ENCODE measurements at places on chromosomes 16 and 17. TPM values are rescaled to one million over a fixed set of nuclear protein-coding genes. Genes with fewer than 3 reads are reported as not detected.

GRCh38 chr16:66309-67182 is 5.9 kb downstream of the RHBDF1 start:
- no peaks in the 10 kb centered on the region for H3K36me3 ChIP-seq
- no peaks in the 10 kb centered on the region for H3K4me1 ChIP-seq
- DNase-seq, result no peak
- no peak overlapping the region for H3K27ac ChIP-seq

DNA sequence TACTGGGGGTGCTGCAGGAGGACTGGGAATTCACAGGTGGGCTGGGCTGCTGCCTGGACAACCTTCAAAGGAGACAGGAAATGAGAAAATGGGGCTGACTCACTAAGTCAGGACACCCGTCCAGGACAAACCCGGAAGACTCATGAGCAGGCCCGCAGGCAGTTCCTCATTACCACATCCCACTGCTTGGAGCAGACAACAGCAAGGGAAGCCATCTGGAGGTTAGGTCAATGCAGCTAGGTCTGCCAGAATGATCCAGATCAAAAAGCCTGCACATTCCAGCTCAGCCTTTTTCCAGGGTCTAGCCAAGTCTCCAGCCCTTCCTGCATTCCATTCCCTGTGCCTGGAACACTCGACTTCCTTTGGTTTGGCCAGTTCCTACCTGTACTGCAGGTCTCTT is 536.5 kb upstream of the CDH11 start:
- no peak overlapping the region for H3K27ac ChIP-seq
- DNase-seq, result no peak
- peaks cover 3% of the 10 kb centered on the region for H3K27me3 ChIP-seq
- no peak overlapping the region for H3K4me3 ChIP-seq
- no peaks in the 10 kb centered on the region for H3K36me3 ChIP-seq

GRCh38 chr17:39576187-39576586 is 31.5 kb downstream of the NEUROD2 start:
- peaks cover 8% of the 10 kb centered on the region for H3K36me3 ChIP-seq
- peaks cover 4% of the 10 kb centered on the region for H3K27me3 ChIP-seq
- H3K27ac ChIP-seq, result no peak overlapping the region
- peak; percentile 18 for DNase-seq
- H3K4me3 ChIP-seq, result no peak overlapping the region

GRCh38 chr16:22264786-22265185 is 32.4 kb upstream of the POLR3E start:
- no peak overlapping the region for H3K4me3 ChIP-seq
- peaks cover 37% of the 10 kb centered on the region for H3K36me3 ChIP-seq
- H3K27me3 ChIP-seq, result no peaks in the 10 kb centered on the region
- H3K27ac ChIP-seq, result no peak overlapping the region
- DNase-seq, result no peak

DNA sequence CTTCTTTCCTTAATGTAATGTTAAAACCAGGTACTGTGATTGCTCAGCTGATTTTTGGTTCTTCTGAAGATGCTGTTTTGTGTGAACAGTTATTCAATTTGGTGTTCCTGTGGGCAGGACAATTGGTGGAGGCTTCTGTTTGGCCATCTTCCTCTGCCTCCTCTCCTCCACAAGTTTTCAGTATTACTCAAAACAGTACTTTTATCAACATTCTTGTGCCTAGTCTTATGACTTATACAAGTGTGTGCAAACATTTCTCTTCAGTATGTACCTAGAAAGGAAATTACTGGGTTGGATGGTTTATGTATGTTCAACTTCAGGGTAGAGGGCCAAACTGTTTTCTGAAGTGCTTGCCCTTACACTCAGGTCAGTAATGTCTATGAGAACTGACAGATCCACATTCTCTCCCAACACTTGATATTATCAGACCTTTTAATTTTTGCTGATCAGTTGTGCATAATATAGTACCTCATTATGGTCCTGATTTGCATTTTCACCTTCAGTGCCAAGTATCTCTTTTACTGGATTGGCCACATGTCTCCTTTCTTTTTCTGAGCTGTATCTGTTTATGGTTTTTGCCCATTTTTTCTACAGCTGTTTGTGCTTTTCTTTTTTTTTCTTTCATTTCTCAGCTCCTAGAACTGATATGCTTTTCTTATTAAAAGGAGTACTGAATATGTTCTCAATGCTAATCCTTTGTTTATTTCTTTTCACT is 50.9 kb downstream of the ERCC4 start:
- no peak overlapping the region for H3K4me3 ChIP-seq
- DNase-seq, result no peak
- H3K36me3 ChIP-seq, result no peaks in the 10 kb centered on the region
- H3K27ac ChIP-seq, result no peak overlapping the region
- H3K27me3 ChIP-seq, result peaks cover 17% of the 10 kb centered on the region
- peaks cover 2% of the 10 kb centered on the region for H3K4me1 ChIP-seq

DNA sequence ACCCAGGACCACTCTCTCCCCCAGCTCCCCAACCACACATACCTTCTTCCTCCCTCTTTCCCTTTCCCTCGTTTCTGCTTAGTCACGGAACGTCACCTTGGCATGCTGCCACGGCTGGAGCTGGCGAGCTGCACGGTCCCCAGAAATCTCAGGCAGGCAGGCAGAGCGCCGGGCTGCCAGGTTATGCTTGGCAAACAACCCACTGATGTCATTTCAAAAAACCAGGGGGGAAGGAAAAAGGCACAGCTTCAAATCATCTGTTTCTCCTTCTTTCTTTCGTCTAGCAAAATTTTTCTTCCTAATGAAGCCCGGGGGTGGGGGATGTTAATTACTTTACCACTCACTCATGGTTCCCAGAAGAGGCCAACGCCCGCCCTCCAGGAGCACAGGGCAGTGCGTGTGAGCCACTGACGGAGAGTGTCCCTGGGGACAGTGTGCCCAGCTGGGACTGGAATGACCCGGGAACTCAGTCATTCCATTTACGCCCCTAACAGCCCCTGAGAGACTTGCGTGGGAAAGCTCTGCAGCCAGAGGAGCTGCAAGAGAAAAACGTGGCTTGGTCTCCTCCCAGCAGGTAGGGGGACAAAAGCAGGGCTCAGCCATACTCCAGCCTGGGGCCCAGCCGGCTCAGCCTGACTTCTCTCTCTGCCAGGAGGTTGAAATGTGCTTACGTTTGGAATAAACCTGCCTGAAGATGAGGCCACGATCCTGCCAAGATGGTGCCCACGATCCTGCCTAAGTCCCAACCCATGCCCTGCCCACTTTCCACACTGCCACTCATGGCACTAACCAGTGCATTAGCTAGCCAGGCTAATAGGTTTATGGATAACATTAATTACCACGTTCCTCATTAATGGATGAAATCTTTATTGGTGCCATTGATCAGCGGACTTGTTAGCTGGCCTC is 198.9 kb downstream of the ZFHX3 start:
- H3K27ac ChIP-seq, result no peak overlapping the region
- no peaks in the 10 kb centered on the region for H3K27me3 ChIP-seq
- no peak for DNase-seq
- H3K4me1 ChIP-seq, result peaks cover 6% of the 10 kb centered on the region
- H3K36me3 ChIP-seq, result no peaks in the 10 kb centered on the region

DNA sequence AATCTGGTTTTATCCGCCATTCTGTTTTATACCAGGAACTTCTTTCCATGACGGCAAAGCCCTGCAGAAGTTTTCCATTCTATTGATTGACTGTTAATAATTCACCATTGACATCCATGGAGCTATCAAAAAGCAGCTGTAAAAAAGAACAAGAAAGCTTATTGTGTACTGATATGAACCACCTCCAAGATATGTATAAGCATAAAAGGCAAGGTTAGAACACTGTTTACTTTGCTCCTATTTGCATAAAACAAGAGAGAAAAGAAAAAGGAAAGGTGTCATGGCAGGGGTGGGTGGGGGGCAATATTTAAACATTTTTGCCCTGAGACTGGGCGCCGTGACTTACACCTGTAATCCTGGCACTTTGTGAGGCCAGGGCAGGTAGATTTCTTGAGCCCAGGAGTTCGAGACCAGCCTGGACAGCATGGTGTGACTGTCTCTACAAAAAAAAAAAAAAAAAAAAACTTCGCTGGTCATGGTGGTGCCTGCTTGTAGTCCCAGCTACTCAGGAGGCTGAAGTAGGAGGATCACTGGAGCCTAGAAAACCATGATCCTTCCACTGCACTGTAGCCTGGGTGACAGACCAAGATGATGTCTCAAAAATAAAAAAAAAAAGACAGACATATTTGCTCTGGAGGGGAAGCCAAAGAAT is 52.5 kb downstream of the TMEM114 start:
- no peaks in the 10 kb centered on the region for H3K36me3 ChIP-seq
- peaks cover 15% of the 10 kb centered on the region for H3K27me3 ChIP-seq
- H3K4me3 ChIP-seq, result no peak overlapping the region
- no peak for DNase-seq
- H3K27ac ChIP-seq, result no peak overlapping the region
- no peaks in the 10 kb centered on the region for H3K4me1 ChIP-seq

DNA sequence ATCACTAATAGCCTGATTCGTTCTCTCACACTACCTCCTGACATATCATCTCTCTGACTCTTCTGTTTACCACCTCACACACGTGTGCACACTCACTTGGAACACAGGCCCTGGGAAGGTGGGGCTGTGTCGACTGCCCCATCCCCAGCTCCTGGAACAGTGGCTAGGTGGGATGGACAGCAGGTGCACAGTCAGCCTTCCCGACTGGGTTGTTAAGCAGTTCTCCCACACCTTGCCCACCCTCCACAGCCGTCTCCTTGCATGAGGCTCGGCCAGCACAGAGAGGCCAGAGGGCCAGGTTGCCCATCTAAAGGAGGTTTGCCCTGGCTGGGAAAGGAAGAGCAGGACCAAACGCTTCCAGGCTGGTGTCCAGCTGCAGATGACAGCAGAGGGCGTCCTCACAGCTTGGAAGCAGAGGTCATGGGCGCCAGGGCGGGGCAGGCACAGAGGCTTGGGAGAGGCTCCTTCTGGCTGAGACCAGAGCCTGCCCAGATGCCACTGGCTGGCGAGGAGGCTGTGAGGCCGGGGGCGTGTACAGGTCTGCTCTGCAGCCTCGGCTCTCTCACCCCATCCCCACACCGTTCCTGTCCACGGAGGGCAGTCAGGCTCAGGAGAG is 92.8 kb downstream of the AMFR start:
- peak; percentile 49 for DNase-seq
- H3K4me1 ChIP-seq, result no peaks in the 10 kb centered on the region
- no peaks in the 10 kb centered on the region for H3K27me3 ChIP-seq

DNA sequence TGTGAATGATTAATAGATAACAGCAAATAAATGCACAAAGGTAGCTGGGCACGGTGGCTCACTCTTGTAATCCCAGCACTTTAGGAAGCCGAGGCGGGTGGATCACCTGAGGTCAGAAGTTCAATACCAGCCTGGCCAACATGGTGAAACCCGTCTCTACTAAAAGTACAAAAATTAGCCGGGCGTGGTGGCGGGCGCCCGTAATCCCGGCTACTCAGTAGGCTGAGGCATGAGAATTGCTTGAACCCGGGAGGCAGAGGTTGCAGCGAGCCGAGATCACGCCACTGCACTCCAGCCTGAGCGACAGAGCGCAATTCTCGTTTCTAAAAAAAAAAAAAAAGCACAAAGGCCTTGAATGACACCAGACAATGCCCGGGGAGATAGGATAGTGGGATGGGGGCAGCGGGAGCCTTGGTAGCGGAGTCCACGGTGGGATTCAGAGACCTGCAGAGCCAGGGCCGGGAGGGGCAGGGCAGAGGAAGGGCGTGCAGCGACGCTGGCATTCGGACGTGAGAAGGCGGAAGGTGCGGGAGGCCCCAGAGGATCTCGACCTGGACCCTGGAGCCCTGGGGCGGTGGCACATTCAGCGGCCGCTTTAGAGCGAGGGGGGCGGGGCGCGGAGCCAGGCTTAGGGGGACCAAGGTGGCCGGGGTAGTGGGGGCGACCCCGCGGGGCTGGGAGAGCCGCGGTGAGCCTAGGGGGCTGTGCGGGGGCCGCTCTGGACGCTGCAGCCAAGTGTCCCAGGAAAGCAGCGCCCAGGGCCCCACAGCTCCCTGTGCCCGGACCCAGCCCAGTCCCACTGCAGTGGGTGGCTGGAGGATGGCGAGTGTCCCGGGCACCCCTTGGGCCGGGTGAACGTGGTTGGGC is 999 bp upstream of the FLYWCH2 start:
- peak; percentile 56 for DNase-seq
- no peaks in the 10 kb centered on the region for H3K27me3 ChIP-seq
- H3K4me1 ChIP-seq, result peaks cover 10% of the 10 kb centered on the region
- peak overlapping the region; percentile 85 for H3K4me3 ChIP-seq
- no peaks in the 10 kb centered on the region for H3K36me3 ChIP-seq
- peak overlapping the region; percentile 92 for H3K27ac ChIP-seq

DNA sequence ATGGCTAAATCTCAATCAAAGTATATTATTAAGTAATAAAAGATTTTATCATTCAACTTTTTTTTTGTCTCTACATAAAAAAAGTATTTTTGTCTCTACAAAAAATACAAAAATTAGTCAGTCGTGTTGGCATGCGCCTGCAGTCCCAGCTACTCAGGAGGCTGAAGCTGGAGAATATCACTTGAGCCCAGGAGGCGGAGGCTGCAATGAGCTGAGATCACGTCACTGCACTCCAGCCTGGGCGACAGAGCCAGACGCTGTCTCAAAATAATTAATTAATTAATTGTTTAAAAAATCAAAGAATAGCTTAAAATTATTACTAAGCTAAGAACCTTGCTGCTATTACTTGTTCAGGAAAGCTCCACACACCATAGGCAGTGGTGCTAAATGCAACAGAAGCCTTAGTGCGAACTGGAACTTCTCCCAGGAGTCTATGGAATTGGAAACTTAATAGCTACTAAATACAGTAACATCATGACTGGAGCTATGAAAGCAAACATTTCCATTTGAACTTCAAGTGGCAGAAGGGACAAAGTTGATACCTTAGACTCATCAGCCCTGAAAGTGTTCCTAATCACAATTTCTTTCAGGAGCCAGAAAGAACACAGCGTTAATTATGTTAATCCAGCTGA is 22.6 kb downstream of the ADCY9 start:
- H3K36me3 ChIP-seq, result no peaks in the 10 kb centered on the region
- H3K4me3 ChIP-seq, result no peak overlapping the region
- no peak overlapping the region for H3K27ac ChIP-seq
- H3K27me3 ChIP-seq, result no peaks in the 10 kb centered on the region
- H3K4me1 ChIP-seq, result peaks cover 2% of the 10 kb centered on the region

Gene TLCD1
- 8.7 TPM for total RNA-seq

Gene GSDMA
- total RNA-seq, result 0.98 TPM

Gene EMP2
- total RNA-seq, result not detected

Gene HBQ1
- 1.1 TPM for total RNA-seq

Gene HEATR9
- total RNA-seq, result not detected

Gene C16orf96
- total RNA-seq, result 0.18 TPM

Gene PYCARD
- 5.7 TPM for total RNA-seq
